Stimulated activated CD4-positive, alpha-beta T cell treated with anti-CD3 and anti-CD28 coated beads, Interleukin-4, amount 100 ng/mL, for 24 hours (primary cell): ENCODE measurements at places on chromosomes 11 and 22.

GRCh38 chr11:58685973-58686722 lies 45.6 kb downstream of the GLYAT start:
- no peak for DNase-seq

- DNase-seq, result no peak
Observed at GRCh38 chr11:72135891-72136683, 562 bp downstream of the FOLR3 start.

DNA sequence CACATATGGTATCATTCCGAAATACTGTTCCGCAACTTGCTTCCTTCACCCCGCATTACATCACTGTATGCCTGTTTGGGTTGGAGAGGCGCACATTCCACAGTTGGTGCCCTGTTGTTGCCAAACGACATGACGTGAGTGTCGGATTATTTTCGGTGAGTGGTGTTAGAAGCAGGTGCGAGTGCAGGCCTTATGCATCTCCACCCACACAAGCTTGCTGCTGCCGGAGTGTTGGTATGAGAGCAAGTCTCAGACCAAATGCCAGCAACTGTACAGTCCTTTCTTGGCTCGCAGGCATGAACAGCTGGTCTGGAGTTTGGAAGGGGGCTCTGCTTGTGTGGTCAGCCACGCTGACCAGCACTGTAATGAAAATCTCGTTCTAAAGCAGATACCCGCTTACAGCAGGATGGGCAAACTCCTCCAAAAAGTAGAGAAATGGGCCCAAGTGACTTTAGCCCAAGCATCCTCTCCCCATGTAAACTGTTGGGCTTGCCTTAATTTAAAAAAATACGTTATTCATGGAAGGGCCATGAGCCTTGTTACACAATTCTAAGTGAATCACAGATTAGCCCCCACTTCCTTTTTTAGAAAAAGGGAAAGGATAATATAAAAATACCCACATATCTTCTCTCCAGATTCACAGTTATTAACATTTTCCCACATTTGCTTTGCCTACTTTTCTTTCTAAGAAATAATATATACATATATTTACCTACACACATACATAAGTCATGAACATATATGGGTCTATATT lies 48.7 kb upstream of the OR9Q1 start:
- DNase-seq, result no peak

DNA sequence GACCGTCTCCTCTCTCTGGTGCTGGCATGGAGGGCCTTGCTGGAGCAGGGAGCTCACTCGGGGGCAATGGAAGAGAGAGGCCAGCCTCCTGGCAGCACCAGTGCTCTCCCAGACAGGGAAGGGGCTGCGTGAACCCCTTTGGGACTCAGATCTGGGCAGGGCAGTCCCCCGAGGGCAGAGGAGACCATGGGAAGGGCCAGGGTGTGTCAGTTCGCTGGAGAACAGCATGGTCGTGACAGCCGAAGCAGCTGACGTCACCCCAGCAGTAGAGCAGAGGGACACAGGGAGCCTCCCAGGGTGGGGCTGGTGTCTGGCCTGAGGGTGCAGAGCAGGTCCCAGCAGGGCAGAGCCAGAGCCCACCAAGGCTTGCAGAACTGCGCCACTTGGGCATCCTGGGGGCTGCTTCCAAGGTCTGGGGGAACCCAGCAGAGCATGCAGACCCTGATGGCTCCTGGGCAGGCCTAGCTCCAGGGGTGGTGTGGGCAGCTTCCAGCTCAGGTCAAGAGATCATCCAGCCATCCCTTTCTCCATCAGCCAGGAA lies 71.0 kb upstream of the KCNQ1OT1 start:
- DNase-seq, result peak; percentile 1

GRCh38 chr22:19258371-19258770 lies 33.1 kb downstream of the CLTCL1 start:
- DNase-seq, result no peak

DNA sequence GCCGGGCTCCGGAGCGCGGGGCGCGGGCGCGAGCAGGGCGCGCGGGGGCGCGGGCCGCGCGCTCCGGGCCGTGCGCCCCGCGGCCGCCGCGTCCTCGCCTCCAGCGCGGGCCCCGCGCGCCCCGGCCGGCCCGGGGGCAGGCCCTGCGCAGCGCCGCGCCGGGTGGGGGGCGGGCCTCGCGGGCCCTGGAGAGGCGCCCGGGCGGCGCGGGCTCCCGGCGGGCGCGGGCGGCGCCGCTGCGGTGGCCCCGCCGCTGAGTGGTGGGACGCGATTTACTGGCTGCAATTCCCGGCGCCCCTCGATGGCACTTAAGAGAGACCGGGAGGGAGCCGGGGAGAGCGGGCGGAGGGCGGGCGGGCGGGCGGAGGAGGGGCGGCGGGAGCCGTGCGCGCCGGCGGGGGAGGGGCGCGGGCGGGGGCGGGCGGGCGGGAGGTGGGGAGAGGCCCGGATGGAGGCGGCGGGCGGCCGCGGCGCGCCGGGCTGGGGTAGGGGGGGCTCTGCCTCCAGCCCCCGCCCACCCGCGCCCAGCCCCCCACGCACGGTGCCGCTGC lies 73.2 kb upstream of the TCF20 start:
- DNase-seq, result no peak

DNA sequence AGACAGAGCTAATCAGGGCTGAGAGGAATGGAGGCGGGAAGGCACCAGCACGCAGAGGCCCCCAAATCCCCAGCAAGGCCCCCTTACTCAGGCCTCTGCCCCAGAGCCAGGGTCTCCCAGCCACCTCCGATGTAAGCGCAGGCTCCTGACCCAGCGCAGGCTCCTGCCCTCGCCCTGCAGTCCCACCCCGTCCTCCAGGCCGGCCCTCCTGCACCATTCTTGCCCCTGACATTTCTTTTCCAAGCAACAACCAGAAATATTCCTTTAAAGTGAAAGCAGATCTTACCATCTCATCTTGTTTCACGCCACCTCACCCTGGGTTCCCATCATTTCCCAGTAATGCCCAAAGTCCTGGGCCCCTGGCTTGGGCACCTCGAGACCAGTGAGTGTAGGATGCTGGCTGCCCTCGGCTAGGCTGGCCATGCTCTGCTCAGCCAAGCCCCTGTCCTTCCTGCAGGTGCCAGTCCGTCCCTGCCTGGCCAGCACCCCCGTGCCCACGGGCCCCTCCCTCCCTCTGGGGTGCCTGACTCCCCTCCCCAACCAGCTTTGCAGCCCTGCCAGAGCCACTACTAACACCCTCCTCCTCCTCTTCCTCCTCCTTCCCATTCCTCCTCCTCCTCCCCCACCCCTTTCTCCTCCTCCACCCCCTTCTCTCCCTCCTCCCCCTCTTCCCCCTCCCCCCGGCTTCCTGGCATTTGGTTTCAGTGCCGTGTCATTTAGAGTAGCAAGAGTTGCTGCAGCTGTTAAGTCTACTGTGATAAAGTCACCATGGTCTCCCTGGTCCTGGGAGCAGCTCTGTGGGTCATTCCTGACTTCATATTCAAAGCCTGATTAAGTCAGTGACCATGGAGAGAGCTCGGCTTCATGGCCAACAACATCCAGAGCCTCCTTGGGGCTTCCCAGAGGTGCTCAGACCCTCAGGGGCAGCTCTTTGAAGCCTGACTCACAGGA lies 78.7 kb downstream of the PIWIL3 start:
- no peak for DNase-seq

GRCh38 chr22:25656724-25657123 lies 85.3 kb upstream of the MYO18B start:
- no peak for DNase-seq

DNA sequence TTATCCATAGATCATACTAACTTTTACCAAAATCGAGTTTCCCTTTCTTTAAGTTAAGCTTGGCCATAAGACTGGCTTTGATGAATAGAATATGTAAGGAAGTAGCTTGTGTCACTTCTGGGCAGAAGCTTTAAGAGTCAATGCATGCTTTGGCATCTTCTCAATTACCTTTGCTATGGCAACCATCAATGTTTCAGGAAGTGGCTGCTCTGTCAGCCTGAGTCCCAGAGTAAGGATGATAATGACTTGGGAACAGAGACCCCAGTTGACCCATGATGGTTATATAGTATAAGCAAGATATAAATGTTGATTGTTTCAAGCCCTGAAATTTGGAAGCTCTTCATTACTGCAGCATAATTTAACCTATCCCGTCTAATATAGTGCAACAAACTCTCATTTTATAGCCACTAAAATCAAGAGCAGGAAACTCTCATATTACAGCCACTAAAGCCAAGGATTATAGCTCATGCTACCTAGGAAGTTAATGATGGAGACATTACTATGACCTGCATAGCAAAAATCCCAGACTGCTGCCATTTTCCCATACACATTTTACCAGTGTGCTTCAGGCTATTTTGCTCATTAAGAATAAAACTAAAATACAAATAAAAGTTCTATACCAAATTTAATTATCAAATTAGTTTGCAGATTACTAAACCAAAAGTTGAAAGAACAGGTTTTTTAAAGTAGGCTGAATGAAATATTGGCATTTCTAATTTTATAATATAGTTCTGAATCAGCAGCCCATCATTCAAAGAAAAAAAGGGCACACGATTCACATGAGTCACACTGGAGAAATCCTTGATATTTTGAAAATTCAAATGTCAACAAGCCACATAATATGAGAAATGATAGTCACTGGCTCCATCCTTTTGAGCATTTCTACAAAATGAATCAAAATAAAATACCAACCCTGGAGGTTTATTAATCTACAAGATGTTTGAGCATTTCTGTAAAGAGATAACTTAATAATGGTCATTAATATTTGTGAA lies 23.8 kb downstream of the FSHB start:
- no peak for DNase-seq

GRCh38 chr11:30120045-30120589 lies 103.3 kb upstream of the KCNA4 start:
- no peak for DNase-seq

- DNase-seq, result no peak
Observed at GRCh38 chr11:128705124-128705920, 11.4 kb downstream of the FLI1 start.

DNA sequence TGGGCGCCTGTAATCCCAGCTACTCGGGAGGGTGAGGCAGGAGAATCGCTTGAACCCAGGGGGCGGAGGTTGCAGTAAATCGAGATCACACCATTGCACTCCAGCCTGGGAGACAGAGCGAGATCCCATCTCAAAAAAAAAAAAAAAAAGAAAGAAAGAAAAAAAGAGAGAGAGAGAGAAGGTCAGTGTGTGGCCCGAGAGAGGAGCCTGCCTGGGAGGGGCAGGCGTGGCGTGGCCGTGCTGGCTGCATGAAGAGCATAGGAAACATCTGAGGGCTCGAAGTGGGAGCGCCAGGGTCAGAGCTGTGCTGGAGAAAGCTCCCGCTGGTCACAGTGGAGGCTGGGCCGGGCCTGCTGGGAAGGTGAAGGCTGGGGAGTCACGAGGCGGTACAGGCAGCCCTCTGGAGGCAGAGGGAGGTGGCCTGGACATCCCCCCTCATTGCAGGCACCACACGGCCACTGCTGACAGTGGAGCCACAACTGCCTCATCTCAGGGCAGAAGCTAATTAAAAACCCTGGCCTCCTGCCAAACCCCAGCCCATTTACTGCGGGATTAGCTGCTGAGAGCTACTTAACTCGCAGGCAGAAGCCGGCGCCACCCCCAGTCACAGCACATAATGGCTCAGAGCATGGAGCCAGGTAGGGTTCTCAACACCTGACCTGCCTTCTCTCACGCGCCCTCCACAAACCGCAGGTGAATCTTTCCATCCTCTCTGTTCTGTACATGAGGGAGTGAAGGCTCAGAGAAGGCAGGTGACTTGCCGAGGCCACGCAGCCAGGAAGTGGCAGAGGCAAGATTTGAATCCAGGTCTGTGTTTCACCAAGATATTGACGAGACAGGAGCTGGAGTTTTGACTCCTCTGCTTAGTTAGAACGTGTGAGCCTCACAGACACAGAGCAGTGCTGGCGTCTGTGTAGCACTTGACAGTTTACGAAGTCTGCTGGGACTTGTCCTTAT lies 32.6 kb downstream of the NFAM1 start:
- no peak for DNase-seq

GRCh38 chr22:44445307-44445680 lies 52.7 kb downstream of the RTL6 start:
- no peak for DNase-seq

- no peak for DNase-seq
Observed at GRCh38 chr11:93783362-93783761, 720 bp upstream of the MED17 start.

- DNase-seq, result peak; percentile 27
Observed at GRCh38 chr11:66639066-66639813, 737 bp downstream of the RBM4 start.

GRCh38 chr22:47123827-47124442 lies 361.5 kb downstream of the TBC1D22A start:
- DNase-seq, result no peak

GRCh38 chr22:35154937-35155387 lies 89.0 kb downstream of the ISX start:
- DNase-seq, result peak; percentile 9

GRCh38 chr11:76560219-76560618 lies 110.3 kb downstream of the LRRC32 start:
- peak; percentile 18 for DNase-seq

DNA sequence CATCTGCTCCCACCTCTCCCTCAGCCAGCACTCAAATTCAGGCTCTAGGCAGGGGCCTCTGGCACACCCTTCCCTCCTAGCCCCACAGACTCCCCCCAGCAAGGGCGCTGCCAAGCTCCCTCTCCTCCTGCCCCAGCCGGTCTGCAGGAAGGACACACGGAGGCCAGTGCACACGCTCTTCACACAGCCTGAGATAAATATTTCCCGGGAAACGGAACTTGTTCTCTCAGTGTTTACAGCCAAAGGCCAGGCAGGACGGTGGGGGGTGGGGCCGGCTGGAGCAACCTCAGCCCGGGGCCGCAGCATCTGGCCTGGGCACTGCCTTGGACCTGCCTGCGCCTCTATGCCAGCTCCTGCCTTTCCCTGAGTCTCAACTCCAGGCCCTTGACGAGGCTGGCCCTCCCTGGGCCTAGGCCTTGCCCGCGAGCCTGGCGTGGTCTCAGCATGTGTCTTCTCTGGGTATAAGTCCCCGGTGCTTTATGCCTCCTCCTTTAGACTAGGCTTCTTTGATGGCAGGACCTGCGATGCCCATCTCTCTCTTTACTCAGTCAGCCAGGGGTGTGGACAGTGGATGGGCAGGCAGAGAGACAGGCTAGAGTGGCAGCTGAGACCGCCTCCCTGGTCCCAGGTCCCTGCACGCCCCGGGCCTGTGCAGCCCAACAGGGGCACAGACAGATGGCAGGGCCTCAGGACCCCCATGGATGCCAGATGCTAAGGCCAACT lies 48.4 kb downstream of the PDE2A start:
- no peak for DNase-seq
